GM03348 (cell line): ENCODE measurements at places on chromosomes 1 and 21.

GRCh38 chr1:8848663-8849386, 29.7 kb downstream of the ENO1 start:
- peak; percentile 96 for DNase-seq

DNA sequence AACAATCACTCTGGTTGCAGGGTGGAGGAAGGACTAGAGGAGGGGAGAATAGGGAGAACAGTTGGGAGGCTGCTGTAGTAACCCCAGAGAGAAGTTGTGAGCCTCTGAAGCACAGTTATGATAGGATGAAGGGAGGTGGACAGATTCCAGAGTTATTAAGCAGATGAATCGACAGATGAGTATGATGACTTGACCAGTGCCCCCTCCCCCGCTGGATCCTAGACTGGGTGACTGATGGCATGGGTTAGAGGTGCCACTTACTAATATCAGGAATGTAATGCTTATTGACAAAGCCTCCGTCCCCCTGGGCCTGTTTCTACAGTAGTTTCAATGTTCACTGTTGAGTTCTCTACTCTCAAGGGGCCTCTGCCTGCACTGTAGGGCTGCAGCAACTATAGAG, 14.0 kb upstream of the TIPRL start:
- no peak for DNase-seq

DNA sequence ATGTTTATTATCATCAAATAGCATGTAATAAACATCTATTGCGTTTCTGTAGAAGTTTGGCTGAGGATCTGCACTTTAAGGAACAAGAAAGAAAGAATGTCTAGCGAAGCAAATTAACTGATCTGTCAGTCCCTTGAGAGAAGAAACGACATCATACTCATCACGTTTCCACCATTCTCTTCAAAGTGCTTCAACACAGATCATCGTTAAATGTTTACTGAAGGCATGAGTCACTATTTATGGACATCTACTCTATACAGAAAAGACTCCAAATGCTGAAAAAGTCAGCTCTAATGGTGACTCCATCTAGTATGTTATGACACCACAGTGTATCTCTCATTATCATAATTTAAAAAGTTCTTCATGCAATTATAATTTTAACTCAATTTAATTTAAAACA, 369.1 kb downstream of the RGS7 start:
- DNase-seq: no peak

- DNase-seq: peak; percentile 48
Observed at GRCh38 chr1:221100611-221101010, 221.4 kb downstream of the HLX start.

GRCh38 chr21:40662889-40663288, 184.1 kb downstream of the DSCAM start:
- no peak for DNase-seq

- DNase-seq: no peak
Observed at GRCh38 chr1:117654493-117655219, 48.8 kb downstream of the TENT5C start.

GRCh38 chr1:213868482-213868881, 119.3 kb upstream of the PROX1 start:
- DNase-seq: no peak

GRCh38 chr21:31665397-31665796, 5.9 kb downstream of the SOD1 start:
- no peak for DNase-seq

DNA sequence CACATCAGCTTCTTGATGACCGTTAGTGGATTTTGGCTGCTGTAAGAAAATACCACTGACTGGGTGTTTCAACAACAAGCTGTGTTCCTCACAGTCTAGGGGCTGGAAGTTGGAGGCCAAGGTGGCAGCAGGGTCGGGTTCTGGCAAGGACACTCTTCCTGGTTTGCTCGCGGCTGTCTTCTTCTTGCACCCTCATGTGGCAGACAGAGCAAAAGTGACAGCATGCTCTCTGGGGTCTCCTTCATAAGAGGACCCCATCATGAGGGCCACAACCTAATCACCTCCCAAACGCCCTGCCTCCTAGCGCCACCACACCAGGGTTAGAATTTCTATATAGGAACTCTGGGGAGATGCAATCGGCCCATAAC, 18.6 kb upstream of the TSPEAR start:
- DNase-seq: no peak

- DNase-seq: no peak
Observed at GRCh38 chr1:22225858-22226589, 83.1 kb upstream of the WNT4 start.

DNA sequence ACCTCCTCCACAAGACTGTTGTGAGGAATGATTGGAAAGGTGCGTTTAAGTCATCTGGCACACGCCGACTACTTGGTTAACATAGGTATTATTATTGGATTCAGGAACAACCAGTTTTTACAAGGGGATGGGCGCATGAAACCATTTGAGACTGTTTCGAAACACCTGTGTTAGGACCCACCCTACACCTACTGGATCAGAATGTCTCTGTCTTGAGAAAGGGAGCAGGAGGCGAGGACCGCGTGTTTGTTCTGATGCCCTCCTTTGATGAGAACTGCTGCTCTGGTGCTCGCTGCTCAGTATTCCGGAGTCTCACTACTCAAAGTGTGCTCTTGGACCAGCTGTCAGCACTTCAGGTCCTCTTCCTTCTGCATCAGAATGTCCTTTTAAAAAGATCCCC, 7.3 kb downstream of the H6PD start:
- no peak for DNase-seq

- no peak for DNase-seq
Observed at GRCh38 chr1:61441723-61442262, 283.1 kb downstream of the TM2D1 start.

GRCh38 chr1:12615865-12616708, 1.9 kb downstream of the DHRS3 start:
- peak; percentile 76 for DNase-seq

DNA sequence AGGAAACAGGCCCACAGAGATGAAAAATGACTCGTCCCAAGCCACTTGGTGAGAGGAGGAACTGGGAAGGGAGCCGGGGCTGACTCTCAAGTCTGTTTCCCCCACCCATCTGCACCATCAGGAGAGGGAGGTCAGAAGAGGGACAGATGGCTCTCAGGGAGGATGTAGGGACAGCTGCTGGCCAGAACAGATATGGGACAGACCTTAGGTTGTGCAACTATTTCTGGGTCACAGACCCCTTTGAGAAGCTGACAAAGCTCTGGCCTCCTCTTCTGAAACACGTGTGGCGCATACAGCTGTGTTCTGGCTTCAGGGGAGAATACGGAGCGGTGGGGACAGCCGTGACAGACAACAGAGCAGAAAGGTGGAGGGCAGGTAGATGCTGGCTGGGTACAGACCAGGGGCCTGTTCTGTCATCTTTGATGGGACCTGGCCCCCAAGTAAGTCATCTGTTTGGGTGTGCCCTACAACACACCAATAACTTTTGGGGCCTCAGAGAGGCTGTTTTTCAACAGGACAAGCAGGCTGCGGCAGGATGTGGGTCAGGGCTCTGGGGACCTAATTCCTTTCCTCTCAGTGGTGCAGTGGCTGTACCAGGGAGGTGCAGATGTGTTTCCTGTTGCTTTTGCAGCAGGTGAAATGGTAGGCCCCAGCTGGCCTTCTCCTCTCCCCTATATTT, 7.3 kb downstream of the SH3BGRL3 start:
- peak; percentile 28 for DNase-seq

- DNase-seq: no peak
Observed at GRCh38 chr1:61087571-61087970, 5.2 kb downstream of the NFIA start.

GRCh38 chr1:47393141-47393540, 22.9 kb upstream of the FOXE3 start:
- DNase-seq: no peak

- DNase-seq: peak; percentile 31
Observed at GRCh38 chr1:92186081-92186480, 31.6 kb upstream of the C1orf146 start.

GRCh38 chr1:224502459-224503160, 68.0 kb upstream of the WDR26 start:
- DNase-seq: no peak

- DNase-seq: peak; percentile 0
Observed at GRCh38 chr1:34286511-34286910, 109.8 kb downstream of the C1orf94 start.

GRCh38 chr1:183431840-183432547, 13.8 kb upstream of the NMNAT2 start:
- no peak for DNase-seq

GRCh38 chr1:115879977-115880376, 39.1 kb upstream of the NHLH2 start:
- no peak for DNase-seq

GRCh38 chr1:232984577-232985425, 34.4 kb downstream of the NTPCR start:
- DNase-seq: no peak

- no peak for DNase-seq
Observed at GRCh38 chr1:87418048-87418447, 89.4 kb downstream of the LMO4 start.

- no peak for DNase-seq
Observed at GRCh38 chr21:34995979-34996303, 53.2 kb downstream of the RUNX1 start.

- no peak for DNase-seq
Observed at GRCh38 chr1:53574621-53575020, 115.4 kb downstream of the DMRTB1 start.

- DNase-seq: peak; percentile 38
Observed at GRCh38 chr21:34528131-34528561, 16.1 kb upstream of the KCNE1 start.

- DNase-seq: no peak
Observed at GRCh38 chr1:94345148-94345721, 73.0 kb upstream of the ABCD3 start.
